Lower lobe of right lung (tissue), 2 donors: ENCODE measurements at places on chromosomes 1 and 21. TPM values are rescaled to one million over a fixed set of nuclear protein-coding genes. Genes with fewer than 3 reads are reported as not detected.

ALX3 gene
- total RNA-seq, result not detected

MNDA gene
- total RNA-seq, result 84.3 TPM

WRAP73 gene
- total RNA-seq, result 22.5 TPM

HES5 gene
- total RNA-seq, result 1.5 TPM

MINDY1 gene
- total RNA-seq, result 27.8 TPM

ATAD3C gene
- total RNA-seq, result 7.8 TPM

C4BPB gene
- total RNA-seq, result 10.4 TPM

TNFRSF8 gene
- total RNA-seq, result 2.7 TPM

ADORA3 gene
- 10.3 TPM for total RNA-seq

CENPS gene
- total RNA-seq, result 13.4 TPM

TSACC gene
- total RNA-seq, result not detected

OLIG2 gene
- not detected for total RNA-seq

HEYL gene
- total RNA-seq, result 10.4 TPM

KLF17 gene
- 0.47 TPM for total RNA-seq

TMEM240 gene
- total RNA-seq, result 3.9 TPM

LCE6A gene
- not detected for total RNA-seq

RNF186 gene
- not detected for total RNA-seq

CCDC190 gene
- total RNA-seq, result 5.2 TPM

TM2D1 gene
- total RNA-seq, result 47.8 TPM

C1QB gene
- 1,524 TPM for total RNA-seq

A3GALT2 gene
- not detected for total RNA-seq

TTC22 gene
- total RNA-seq, result 8.4 TPM

SELP gene
- total RNA-seq, result 21.4 TPM

CCDC17 gene
- total RNA-seq, result 20.3 TPM

KDF1 gene
- total RNA-seq, result 8.1 TPM

RPL22 gene
- 317 TPM for total RNA-seq

CTSS gene
- total RNA-seq, result 824 TPM

DNAJC8 gene
- total RNA-seq, result 68.9 TPM

BRDT gene
- total RNA-seq, result not detected

SHE gene
- total RNA-seq, result 40.1 TPM

TNFSF4 gene
- total RNA-seq, result 1.5 TPM

APCS gene
- total RNA-seq, result not detected

ADAM15 gene
- 121 TPM for total RNA-seq

PLK3 gene
- 27.7 TPM for total RNA-seq

HJV gene
- not detected for total RNA-seq

TLCD4 gene
- total RNA-seq, result 11.3 TPM

RIPK4 gene
- 8.7 TPM for total RNA-seq

CTSK gene
- total RNA-seq, result 29.4 TPM

ANP32E gene
- total RNA-seq, result 27.9 TPM
